ENCODE measurements at places on chromosomes 12 and 14.

GRCh38 chr14:95774265-95775160 lies 60.6 kb upstream of the TCL1A start:
- peak; percentile 48 for DNase-seq

GRCh38 chr14:71918955-71919354 lies 13.3 kb upstream of the RGS6 start:
- DNase-seq = no peak

GRCh38 chr12:57832966-57833365 lies 13.6 kb downstream of the CTDSP2 start:
- no peak for DNase-seq

DNA sequence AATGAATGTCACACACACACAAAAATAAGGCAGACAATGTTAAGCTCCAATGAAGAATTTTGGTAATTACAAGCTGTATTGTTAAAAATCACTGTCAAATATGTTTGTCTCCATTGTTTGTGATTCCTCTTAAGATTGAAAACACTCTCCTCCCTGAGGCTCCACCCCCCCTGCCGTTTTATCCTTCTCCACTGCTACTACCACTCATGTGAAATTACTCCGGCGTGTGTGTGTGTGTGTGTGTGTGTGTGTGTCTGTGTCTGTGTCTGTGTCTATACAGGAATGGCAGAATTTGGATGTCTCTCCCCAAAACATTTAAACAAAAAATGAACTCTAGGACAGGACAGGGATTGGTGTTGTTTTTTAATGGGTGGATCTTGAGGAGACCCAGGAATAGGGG lies 365.1 kb upstream of the DIO2 start:
- no peak for DNase-seq

- DNase-seq = no peak
Observed at GRCh38 chr12:122523280-122523679, 3.5 kb downstream of the RSRC2 start.

DNA sequence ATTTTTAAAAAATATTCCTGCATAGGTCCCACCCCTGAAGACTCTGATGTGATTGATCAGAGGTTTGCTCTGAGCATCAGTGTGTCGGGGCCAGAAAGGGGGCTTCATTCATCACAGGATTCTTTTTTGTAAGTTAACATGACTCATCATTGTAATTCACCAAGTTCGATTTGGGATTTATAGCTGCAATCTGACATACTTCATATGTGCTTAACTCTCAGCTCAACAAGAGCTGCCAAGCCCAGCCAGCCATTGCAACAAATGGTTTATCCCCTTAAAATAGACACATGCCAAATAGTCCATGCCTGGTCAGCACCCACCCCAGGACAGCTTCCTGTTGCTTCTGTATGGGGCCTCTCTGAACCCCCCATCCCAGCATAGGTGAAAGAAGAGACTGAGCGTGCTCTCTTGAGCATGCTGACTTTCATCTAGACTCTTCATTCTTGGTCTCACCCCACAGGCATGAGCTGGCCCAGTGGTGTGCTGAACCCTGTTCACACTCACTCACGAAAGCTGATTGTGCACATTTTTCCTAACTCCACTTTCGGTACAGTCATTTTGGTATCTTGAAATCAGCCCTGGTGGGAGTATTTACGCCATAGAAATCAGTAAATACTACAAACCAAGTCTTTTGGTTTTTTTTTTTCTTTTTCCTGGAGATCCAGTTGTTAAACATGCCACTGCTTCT lies 101.4 kb downstream of the STAB2 start:
- DNase-seq = no peak

DNA sequence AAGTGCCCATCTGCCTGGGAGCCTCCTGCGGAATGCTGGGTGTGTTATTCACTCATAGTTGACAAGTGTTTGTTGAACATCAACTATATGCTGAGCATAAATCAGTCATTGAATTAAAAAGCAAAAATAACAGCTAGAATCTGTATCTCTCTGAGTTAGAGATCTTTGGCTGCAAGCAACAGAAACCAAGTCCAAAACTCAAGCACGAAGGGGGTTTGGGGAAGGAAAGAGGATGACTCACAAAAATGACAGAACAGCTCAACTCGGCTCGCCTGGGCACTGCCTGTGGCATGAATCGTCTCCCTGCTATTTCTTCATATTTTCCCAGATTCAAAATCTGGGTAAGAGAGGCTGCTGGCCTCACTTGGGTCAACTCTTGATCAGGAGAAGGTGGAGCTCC lies 72.6 kb upstream of the NCOR2 start:
- DNase-seq = no peak

GRCh38 chr14:61420326-61420725 lies 98.9 kb downstream of the PRKCH start:
- peak; percentile 33 for DNase-seq

DNA sequence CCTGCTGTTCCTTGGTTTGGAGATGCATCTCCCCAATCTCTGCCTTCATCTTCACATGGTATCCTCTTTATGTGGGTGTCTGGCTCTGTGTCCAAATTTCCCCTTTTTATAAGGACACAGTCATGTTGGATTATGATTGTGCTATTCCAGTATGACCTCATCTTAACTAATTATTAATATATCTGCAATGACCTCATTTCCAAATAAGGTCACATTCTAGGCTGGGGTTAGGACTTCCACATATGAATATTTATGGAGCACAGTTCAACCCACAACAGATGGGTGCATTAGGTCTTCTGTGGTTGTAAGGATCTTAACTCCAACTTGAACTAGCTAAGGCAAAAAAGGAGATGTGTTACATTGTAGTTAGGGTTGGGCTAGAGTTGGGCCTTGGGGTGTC lies 69.4 kb downstream of the ADCK1 start:
- no peak for DNase-seq

GRCh38 chr12:678747-679712 lies 15.8 kb upstream of the NINJ2 start:
- peak; percentile 30 for DNase-seq

DNA sequence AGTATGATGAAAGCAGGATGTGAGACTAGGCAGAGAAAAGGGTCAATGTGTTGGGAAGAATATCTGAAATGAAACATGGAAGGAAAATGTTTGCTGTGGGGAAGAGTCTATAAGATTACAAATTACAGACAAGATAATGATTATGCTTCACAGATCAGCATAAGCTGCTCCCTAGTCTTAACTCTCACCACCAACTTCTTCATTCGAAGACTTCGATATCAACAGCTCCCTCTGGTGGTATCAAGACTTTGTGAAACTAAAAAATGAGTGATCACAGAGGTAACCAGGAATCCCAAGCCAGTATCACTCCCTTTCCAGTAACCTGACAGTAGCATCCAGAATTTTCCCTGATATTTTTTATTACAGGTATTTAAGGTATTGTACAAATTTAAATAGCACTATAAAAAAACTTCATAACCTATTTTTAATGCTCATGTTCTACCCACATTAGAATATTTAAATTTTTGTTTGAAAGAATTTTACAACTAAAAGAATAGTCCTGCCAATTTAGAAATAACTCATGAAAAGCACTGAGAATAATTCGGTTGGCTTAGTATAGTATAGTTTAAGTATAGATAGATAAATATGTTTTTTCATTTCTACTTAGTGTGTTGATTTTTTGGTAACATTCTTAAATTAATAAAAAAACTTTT lies 84.4 kb downstream of the C2CD5 start:
- DNase-seq = no peak

DNA sequence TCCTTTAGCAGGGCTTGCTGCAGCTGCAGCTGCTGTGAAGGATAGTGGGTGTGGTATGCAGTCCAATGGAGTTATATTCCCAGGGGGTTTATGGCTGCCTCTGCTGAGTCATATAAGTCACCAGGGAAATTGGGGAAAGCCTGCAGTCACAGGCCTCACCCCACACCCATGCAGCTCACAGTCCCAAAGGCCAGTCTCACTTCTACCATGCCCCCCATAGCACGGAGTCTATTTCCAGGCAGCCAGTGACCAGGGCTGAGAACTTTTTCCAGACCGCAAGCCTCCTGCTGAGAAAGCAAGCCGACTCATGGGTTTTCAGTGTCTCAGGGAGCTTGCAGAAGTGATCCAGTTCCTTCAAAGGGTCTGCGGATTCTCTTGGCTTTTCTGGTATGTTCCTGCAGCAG lies 322.4 kb upstream of the CLEC14A start:
- no peak for DNase-seq

GRCh38 chr14:73283608-73284379 lies 46.5 kb downstream of the PAPLN start:
- no peak for DNase-seq

DNA sequence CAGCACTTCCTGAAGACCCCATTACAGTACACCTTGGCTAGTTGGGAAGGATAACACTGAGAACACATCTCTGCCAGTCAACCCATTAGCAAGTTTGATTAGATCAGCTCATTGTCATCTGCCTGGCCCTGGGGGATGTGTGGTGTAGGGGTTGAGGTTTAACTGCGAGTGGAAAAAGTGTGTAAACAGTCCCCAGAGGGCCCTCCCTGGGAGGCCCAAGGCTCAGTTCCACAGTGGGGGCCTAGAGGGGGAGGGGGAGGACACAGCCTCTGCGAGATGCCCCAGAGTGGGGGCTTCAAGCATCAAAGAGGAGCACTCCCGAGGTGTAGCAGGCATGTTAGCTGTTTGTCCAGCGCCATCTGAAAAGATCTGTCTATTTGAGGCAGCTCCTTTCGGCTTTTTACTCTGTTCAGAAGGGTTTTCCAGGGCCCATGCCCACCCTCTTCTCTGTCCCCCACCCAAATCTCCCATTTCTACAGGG lies 344 bp downstream of the LPAR5 start:
- peak; percentile 50 for DNase-seq

GRCh38 chr14:36214476-36215216 lies 38.1 kb upstream of the PTCSC3 start:
- DNase-seq = no peak

GRCh38 chr14:75993567-75994041 lies 8.0 kb downstream of the IFT43 start:
- no peak for DNase-seq

DNA sequence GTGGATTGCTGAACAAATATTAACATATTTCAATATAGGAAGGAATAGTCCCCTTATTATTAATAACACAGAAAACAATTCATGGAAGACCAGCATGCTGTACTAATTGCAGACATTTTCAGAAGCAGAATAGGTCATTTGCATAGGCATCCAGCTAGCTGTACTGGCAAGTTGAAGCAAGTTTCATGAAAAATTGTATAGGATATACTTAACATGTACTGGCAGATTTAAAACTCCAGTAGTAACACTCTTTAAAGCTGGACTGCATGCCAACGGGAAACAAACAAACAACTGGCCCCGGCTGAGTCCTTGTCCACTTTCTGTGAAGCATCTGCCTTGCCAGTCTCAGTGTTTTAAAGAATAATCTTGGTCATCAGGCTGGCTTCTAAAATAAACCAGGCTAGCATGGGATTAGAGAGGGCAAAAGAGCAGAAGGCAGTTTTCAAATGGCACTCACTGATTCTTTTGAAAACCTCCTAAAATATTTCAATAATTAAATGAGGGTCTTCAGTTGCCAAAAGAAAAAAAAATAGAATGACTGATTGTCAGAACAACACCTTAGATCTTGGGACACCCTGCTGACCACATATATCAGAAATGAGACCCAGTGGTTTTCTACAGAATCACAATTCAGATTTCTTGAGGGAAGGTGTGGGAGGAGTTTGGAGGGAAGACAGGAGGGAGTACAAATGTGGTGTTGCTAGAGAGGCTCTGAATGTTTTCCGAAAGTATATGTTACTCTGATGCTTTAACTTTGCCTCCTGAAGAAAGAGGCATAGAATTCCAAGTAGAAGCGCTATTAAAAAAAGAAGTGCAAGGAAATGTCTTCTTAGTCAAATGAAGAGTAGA lies 122.5 kb upstream of the KRAS start:
- DNase-seq = no peak

GRCh38 chr12:47273191-47273626 lies 193.4 kb upstream of the AMIGO2 start:
- no peak for DNase-seq

- no peak for DNase-seq
Observed at GRCh38 chr12:65305346-65305950, 27.0 kb downstream of the MSRB3 start.

DNA sequence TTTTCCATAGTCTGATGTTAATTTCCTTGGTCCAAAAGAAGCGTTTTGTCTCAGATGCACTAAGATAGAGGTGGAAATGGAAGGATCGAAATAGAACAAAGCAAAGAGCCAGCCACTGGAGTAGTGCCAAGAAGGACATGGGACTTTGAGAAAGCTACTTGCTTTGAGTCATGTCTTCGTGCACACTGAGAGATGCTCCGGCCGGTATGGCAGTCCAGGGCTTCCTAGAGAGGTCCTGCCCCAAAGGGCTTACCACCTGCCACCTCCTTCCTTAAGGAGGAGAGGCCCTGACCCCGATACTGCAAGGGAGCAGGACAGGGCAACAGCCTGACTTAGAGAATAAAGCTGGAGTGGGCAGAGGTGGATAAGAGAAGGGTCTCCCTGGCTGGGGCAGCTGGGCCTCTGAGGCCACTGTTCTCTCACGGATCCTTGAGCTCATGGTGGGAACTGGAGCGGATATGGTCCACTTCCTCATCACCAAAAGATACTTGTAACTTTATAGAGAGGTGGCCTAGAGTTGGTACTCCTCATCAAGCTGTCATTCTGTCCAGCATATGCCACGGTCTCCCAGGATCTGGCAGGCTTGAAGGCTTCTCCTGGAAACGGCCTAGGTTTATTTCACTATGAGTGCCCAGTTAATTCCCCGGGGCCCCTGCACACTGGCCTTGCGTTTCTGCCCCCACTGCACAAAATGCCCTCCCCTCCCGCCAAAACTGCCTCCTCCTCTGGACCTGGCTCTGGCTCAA lies 57.4 kb downstream of the FOXN3 start:
- DNase-seq = no peak

DNA sequence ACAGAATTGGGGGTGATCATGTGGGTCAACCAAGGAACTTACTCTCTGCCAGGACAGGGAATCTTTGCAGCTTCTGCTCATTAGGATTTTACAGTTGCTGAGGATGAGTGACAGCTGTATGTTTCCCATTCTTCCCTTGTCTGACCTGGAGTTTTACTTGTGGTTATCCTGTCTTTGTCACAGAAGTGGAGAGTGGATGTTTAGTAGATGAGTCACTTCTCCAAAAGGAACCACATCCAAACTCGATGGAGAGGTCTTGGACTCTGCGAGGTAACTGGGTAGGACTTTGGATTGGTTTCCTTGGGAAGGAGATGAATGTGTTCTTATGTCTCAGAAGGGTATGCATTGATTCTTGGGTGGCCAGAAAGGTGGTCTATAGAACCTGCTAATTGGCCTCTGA lies 53.8 kb upstream of the USP44 start:
- DNase-seq = no peak

GRCh38 chr14:51258280-51258679 lies 18.2 kb downstream of the TMX1 start:
- no peak for DNase-seq

DNA sequence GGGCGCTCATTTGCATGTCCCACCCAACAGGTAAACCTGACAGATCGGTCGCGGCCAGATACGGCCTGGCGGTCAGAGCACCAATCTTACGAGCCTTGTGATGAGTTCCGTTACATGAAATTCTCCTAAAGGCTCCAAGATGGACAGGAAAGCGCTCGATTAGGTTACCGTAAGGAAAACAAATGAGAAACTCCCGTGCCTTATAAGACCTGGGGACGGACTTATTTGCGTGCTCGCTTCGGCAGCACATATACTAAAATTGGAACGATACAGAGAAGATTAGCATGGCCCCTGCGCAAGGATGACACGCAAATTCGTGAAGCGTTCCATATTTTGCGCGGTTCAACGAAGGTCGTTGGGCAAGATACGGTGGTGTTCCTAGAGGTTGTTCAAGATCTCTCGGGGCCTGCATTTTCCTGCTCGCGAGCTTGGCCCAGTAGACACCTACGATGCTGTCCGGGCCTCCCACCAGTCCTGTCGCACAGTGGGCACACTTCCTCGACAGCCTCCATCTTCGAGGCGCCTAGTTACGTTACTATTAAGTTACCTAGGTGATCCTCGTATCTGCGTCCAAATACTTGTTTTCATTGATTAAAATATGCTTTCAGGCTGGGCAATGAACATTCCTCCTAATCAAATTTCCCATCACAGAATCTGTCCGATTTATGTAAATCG lies at the start of gene RNU6-7:
RNU6-7 (plus strand) TSS at position 230 of the 675 bp plus-strand sequence.
- peak; percentile 38 for DNase-seq
